ENCODE measurements at places on chromosomes 1 and 21.

GRCh38 chr1:163173121-163173520 lies 29.6 kb downstream of the RGS5 start:
- no peak for DNase-seq

GRCh38 chr1:48680411-48681035 lies 96.2 kb downstream of the BEND5 start:
- no peak for DNase-seq

DNA sequence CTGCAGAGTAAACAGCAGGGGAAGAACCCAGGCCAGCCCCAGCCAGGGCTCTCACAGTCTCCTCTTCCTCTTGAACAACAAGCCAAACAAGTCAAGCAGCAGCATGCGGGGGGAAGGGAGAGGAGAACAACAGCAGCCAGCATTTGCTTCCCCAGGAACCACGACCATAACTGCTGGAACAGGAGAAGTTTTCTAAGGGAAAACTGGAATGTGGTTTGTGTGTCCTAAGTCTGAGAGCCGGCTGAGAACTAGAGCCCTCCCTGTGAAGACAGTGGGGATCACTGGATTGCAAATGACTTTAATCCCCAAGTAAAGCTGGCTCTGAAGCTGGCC lies 48.2 kb downstream of the COQ8A start:
- no peak for DNase-seq

GRCh38 chr1:43422995-43423671 lies 30.6 kb downstream of the HYI start:
- DNase-seq = no peak

DNA sequence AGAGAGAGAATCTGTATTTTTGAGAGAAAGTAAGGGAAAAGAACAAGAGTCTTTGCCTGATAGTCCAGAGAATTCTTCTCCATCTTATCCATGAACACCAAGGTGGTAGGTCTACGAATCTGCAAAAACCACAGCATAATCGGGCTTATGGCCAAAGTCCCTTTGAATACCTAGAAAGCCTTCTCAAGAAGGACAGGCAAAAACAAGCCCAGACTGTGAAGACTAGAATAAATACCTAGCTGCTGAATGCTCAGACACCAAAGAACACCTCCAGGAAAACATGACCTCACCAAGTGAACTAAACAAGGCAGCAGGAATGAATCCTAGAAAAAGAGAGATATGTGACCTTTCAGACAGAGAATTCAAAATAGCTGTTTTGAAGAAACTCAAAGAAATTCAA lies 79.2 kb downstream of the HFM1 start:
- no peak for DNase-seq

DNA sequence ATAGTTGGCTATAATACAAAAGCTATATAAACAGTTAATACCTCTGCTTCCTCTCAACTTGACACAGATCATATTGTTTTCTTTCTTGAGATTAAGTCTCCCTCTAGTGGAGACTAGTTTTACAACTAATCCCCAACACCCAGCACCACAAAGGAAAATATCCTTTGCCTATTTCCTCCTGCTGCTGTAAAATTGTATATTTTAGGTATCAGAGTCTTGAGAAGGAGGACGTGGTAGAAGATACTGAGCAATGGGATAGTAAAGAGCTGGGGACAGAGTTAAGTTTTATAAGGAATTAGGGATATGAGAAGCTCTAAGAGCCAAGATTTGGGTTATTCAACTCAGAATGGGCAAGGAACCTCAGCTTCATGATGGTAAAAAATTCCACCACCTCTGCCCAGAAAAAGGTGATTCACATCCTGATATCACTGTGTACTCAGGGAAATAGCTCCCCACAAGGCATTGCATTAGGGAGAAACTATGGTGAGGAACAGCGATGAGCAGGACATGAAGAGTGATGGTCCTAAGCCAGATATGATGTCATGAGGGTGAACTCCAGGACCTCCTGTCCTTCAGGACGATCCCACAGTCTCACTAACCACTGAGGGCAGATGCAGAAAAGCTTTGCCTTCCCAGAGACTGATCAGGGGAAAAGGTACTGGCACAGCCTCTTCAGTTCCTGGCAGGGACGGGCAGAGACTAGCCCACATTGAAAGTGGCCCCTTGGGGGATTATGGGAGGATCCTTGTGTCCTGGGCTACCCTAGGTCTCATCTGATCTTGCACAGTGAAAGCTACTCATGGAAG lies 14.7 kb upstream of the CFAP126 start:
- peak; percentile 60 for DNase-seq
